ENCODE measurements at places on chromosomes 7 and 10. TPM values are rescaled to one million over a fixed set of nuclear protein-coding genes. Genes with fewer than 3 reads are reported as not detected.

The NEUROG3 gene
- total RNA-seq: not detected

The APBB1IP gene
- 82.2 TPM for total RNA-seq

- no peak for DNase-seq
- H3K27me3 ChIP-seq: no peaks in the 10 kb centered on the region
- no peaks in the 10 kb centered on the region for H3K36me3 ChIP-seq
- no peak overlapping the region for H3K4me3 ChIP-seq
Observed at GRCh38 chr10:19772972-19773371, 43.3 kb upstream of the PLXDC2 start.

GRCh38 chr7:2209146-2209960 lies 23.4 kb downstream of the MAD1L1 start:
- H3K27ac ChIP-seq: no peak overlapping the region
- H3K4me1 ChIP-seq: peaks cover 10% of the 10 kb centered on the region
- H3K36me3 ChIP-seq: peaks cover 32% of the 10 kb centered on the region
- H3K27me3 ChIP-seq: no peaks in the 10 kb centered on the region
- H3K4me3 ChIP-seq: no peak overlapping the region

GRCh38 chr10:110993024-110993693 lies 73.8 kb downstream of the SHOC2 start:
- H3K27ac ChIP-seq: no peak overlapping the region
- peak overlapping the region; percentile 11 for H3K4me3 ChIP-seq
- H3K4me1 ChIP-seq: peaks cover 25% of the 10 kb centered on the region
- peaks cover 29% of the 10 kb centered on the region for H3K36me3 ChIP-seq

DNA sequence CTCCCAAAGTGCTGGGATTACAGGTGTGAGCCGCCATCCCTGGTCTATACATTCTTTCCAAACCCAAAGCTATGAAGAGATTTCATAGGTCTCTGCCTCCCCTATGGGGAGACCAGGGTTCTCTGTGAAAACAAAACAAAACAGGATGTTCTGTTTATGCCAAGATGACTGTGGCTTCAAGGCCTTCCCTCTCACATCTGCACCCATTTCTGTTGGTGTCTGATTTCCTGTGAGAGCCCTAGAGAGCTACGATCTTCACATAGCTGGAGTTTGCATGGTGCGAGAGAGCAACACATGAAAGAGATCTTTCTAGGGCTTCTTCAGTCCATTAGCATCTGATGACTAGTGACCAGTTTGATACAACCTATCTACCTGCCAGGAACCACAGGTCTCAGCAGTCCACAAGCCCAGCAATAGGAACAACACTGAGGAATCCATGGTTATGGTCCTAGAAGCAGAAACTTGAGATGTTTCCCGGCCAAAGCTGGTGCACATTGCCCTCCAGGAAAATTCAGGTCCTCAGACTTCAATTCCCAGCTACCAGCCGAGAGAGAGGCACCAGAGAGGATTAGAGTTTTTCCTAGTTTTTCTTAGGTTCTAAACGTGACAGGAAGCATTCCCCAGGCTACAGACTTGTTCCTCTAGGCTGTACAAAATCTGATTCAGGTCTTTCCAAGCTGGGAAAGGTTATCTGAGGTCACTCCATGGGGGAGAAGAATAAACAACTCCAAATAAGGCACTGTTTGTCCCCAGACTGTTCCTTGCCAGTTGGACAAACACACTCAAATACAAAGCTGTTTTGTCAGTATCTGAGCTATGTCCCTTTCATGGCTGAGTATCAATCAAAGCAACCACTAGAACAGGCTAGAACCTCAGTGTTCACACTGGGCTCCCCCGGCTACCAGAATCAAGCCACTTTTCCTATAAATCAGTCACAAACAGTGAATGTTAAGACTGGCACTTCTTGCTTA lies 259.7 kb downstream of the CALN1 start:
- no peaks in the 10 kb centered on the region for H3K27me3 ChIP-seq
- no peaks in the 10 kb centered on the region for H3K36me3 ChIP-seq
- DNase-seq: no peak
- no peak overlapping the region for H3K4me3 ChIP-seq
- no peak overlapping the region for H3K27ac ChIP-seq

The NUP42 gene
- 33.8 TPM for total RNA-seq

- no peaks in the 10 kb centered on the region for H3K36me3 ChIP-seq
- H3K27ac ChIP-seq: no peak overlapping the region
- H3K27me3 ChIP-seq: no peaks in the 10 kb centered on the region
- DNase-seq: no peak
- no peak overlapping the region for H3K4me3 ChIP-seq
Observed at GRCh38 chr10:4352414-4352961, 473.5 kb upstream of the AKR1E2 start.

The LRRC18 gene
- total RNA-seq: not detected

DNA sequence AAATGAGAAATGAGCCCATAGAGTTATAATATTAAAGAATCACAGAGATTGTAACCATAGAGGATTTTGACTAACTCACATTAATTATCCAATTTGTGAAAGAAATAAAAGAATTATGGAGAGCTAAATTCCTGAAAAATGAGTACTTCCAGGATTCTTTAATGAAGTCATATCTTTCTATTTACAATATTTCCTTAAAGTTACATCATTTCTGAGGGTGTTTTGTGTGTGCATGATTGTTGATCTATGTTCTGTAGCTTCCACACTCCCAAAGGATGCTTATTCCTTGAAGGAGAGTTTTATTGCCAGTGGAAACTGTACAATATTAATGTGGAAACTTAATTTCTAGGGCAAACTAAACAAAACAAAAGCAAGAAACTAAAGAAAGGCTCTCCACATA lies 299.6 kb downstream of the MDFIC start:
- no peak for DNase-seq
- H3K27me3 ChIP-seq: no peaks in the 10 kb centered on the region
- peaks cover 6% of the 10 kb centered on the region for H3K4me1 ChIP-seq
- no peaks in the 10 kb centered on the region for H3K36me3 ChIP-seq

The ANKRD2 gene
- not detected for total RNA-seq

- H3K36me3 ChIP-seq: peaks cover 12% of the 10 kb centered on the region
- H3K4me3 ChIP-seq: no peak overlapping the region
- H3K27me3 ChIP-seq: peaks cover 1% of the 10 kb centered on the region
- DNase-seq: no peak
- peaks cover 7% of the 10 kb centered on the region for H3K4me1 ChIP-seq
Observed at GRCh38 chr7:22810843-22811242, 11.8 kb downstream of the TOMM7 start.

The SUN3 gene
- not detected for total RNA-seq

DNA sequence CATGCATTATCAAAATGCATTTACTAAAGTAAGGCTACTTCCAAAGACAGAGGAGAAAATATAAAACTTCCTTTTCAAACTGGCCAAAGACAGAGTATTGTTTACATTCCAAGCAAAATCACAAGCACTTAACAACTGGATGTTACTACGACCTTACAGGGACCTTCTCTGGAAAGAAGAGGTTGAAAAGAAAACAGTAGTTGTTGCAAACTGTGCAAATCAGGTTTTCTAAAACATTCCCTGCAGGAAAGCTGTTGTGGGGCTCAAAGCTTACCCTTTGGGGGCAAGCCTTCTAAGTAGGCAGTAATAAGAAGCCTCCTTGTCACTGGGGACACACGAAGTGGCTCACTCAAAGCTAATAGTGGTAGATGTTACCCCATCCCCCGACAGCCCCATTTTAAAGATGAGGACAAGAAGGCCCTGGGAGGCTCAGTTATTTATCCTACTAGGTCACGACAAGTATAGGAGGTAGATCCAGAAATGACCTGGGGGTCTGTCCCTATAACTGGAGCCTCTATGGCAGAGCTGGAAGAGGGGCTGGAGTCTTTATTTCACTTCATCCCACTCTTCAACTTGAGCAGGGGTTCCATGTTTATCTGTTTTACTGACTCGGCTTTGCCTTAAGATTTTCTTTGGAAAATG lies 46.6 kb downstream of the ATXN7L1 start:
- H3K27ac ChIP-seq: no peak overlapping the region
- no peaks in the 10 kb centered on the region for H3K4me1 ChIP-seq
- H3K27me3 ChIP-seq: peaks cover 13% of the 10 kb centered on the region
- H3K36me3 ChIP-seq: no peaks in the 10 kb centered on the region

DNA sequence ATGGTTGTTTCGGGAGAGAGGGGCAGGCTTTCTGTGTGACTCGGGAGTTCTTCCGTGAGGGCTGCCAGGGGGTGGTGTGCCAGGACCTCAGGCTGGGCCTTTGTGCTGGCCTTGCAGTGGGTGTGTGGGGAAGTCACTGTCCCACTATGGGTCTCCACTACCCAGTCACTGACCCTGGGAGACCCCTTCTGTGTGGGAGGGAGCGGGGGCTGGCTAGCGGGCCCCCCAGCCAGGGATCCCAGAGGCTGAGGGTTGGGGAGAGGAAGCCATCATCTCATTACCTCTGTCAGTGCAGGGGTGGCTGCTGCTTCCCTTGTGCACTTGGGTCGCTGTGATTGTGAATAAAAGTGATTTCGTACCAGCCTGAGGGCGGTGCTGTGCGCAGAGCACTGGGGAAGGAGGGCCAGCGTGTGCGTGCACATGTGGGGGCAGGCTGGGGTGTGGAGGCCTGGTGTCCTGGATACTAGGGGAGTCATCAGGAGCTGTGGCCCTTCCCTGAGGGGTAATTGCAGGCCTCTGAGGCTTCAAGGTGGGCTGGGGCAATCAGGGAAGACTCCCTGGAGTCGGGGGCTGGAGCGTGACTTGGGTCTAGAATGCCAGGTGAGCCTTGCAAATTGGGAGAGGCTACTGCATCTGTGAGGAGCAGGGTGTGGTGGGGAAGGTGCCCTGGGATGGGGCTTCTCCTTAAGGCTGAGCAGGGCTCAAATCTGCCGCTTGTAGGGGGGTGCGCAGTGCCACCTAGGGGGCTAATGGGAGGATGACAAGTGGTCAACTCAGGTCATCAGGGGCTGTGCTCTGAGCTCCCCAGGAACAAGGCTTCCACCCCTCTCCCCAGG lies 98.9 kb downstream of the NEURL1 start:
- peaks cover 2% of the 10 kb centered on the region for H3K4me1 ChIP-seq
- no peaks in the 10 kb centered on the region for H3K27me3 ChIP-seq
- H3K27ac ChIP-seq: no peak overlapping the region
- DNase-seq: peak; percentile 54
- no peak overlapping the region for H3K4me3 ChIP-seq

The HHEX gene
- total RNA-seq: 0.13 TPM

- peaks cover 2% of the 10 kb centered on the region for H3K36me3 ChIP-seq
- H3K4me3 ChIP-seq: peak overlapping the region; percentile 62
- no peak for DNase-seq
- no peak overlapping the region for H3K27ac ChIP-seq
- peaks cover 4% of the 10 kb centered on the region for H3K4me1 ChIP-seq
- H3K27me3 ChIP-seq: peaks cover 19% of the 10 kb centered on the region
Observed at GRCh38 chr7:142855114-142855743, 353 bp downstream of the EPHB6 start.

GRCh38 chr7:131787101-131787500 lies 230.7 kb upstream of the PODXL start:
- peaks cover 2% of the 10 kb centered on the region for H3K27me3 ChIP-seq
- H3K4me1 ChIP-seq: no peaks in the 10 kb centered on the region
- H3K4me3 ChIP-seq: no peak overlapping the region
- no peak overlapping the region for H3K27ac ChIP-seq
- no peaks in the 10 kb centered on the region for H3K36me3 ChIP-seq
- no peak for DNase-seq

DNA sequence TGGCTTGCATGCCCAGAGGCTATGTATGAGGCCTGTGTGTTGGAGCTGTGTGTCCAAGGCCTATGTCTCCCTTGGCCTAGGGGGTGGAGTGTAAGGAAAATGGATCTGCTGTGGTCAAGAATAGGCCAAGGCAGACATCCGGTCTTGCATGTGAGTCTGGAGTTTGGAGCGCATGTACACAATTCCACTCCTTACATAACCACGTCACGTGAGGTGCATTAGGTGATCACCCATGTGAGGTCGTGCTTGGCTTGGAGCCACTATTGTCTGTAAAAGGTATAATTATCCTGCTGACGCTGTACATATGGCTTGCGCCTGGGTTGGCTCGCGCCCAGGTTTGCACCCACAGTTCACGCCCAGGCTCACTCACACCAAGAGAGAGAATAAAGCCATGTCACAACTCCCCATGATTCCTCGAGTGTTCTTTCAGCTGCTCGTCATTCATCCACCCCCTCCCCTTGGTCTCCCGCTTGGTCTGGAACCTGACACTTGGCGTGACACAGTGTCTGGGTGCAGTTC lies 105.5 kb downstream of the BICC1 start:
- H3K27ac ChIP-seq: no peak overlapping the region
- H3K4me3 ChIP-seq: no peak overlapping the region
- no peaks in the 10 kb centered on the region for H3K36me3 ChIP-seq
- DNase-seq: no peak
- H3K27me3 ChIP-seq: no peaks in the 10 kb centered on the region

DNA sequence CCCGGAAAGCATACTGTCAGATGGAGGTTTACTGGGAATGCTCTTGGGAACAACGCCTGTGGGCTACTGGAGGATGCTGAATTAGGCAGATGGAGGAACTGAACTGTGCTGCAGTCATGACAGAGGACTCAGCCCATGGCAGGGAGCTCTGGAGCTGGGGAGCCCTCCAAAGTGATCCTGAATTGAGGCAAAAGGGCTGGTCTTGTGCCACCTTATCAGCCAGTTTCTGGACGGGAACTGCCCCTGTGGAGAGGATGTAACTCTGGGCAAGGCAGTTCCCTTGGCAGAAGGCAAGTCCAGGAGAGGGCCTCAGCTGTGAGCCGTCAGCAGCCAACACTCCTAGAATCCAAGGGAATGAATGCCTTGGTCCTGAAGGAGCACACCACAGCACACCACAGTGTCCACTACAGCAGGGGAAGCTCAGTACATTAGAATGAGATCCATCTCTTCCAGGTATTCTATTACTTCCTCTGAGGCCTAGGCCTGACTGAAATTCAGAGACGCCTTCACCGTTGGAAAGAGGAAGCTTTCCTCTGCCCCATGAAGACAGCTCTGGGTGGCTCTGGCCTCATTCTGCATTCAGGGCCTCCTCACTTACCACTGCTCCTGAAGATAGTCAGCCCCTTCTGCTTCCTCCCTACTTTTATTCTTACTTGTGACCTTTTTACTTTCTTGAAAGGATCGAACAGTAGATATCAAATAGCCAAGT lies 139.6 kb upstream of the GPR26 start:
- no peaks in the 10 kb centered on the region for H3K4me1 ChIP-seq
- no peak for DNase-seq
- no peaks in the 10 kb centered on the region for H3K27me3 ChIP-seq
- H3K36me3 ChIP-seq: no peaks in the 10 kb centered on the region

GRCh38 chr10:31822150-31822549 lies 106.5 kb downstream of the ARHGAP12 start:
- no peak overlapping the region for H3K4me3 ChIP-seq
- no peak overlapping the region for H3K27ac ChIP-seq
- H3K4me1 ChIP-seq: no peaks in the 10 kb centered on the region
- H3K36me3 ChIP-seq: no peaks in the 10 kb centered on the region
- DNase-seq: no peak

DNA sequence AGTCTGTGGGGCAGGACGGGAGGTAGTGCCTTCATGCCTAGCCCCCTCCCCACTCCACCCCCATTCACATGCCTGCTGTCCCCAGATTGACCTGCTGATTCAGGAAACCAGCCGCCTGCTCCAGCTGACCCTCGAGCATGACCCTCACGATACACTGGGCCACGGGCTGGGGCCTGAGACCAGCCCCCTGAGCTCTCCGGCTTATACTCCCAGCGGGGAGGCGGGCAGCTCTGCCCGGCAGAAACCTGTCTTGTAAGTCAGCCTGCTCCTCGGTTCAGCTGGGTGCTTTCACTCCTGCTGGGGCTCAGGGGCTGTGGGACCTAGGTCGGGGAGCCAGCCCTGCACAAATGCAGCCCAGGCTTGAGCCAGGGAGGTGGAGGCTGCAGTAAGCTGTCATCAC lies 22.4 kb downstream of the LIMK1 start:
- H3K27me3 ChIP-seq: no peaks in the 10 kb centered on the region
- no peak overlapping the region for H3K27ac ChIP-seq
- H3K36me3 ChIP-seq: peaks cover 11% of the 10 kb centered on the region
- no peak for DNase-seq
